ENCODE measurements at places on chromosomes 6 and 20.

GRCh38 chr6:111706841-111707391 is 101.2 kb upstream of the TRAF3IP2 start:
- no peak for DNase-seq

DNA sequence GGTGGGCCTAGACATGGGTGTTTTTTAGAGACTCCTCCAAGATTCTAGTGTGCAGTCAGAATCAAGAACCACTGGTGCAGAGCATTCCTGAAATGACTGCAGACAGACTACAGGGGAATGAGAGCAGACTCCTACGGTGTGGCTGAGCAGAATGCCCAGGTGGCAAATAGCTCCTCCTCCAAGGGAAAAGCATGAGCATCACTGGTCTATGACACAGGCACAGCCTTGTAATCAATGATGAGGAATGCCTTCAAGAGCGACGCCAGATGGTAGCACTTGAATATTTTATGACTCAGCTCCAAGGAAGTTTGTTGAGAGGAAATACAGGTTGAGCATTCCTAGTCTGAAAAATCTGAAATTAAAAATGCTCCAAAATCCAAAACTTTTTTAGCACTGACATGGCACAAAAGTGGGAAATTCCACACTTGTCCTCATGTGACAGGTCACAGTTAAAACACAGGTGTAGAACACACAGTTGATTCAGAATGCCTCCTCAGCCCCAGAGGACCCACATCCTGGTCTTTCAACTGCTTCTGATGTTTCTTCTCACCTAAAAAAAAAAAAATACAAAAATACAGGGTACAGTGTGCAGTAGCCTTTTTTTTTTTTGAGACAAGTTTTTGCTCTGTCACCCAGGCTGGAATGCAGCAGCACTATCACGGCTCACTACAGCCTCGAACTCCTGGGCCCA is 10.6 kb upstream of the FAM8A1 start:
- DNase-seq, result no peak

DNA sequence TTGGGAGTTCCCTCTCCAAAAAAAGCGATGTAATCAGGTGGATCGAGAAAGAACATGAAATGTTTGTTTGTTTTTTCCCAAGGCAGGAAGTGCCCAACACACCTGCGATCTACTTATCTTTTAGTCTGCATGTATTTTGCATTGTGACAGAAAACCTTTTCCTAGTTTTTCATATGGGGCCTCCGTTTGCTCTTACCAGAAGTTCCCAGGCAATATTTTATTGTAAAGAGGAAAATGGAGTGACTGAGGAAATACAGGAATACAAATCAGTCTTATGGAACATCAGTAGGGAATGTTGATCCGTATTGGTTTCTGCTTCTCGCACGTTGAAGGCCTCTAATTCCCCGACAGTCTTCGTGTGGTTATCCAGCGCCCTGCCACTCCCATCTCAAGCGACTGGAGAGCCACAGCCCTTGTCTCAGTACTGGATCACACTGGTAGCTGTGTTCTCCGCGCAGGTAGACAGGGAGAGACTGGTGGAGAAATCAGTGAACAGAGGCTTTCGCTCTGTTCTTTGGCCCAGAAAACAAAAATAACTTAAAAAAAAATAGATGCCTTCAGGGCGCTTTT is 107.4 kb downstream of the TRIM27 start:
- no peak for DNase-seq

- no peak for DNase-seq
Observed at GRCh38 chr20:36775196-36775595, 1.6 kb upstream of the DSN1 start.

- peak; percentile 84 for DNase-seq
Observed at GRCh38 chr20:37230200-37230599, 31.4 kb downstream of the GHRH start.

DNA sequence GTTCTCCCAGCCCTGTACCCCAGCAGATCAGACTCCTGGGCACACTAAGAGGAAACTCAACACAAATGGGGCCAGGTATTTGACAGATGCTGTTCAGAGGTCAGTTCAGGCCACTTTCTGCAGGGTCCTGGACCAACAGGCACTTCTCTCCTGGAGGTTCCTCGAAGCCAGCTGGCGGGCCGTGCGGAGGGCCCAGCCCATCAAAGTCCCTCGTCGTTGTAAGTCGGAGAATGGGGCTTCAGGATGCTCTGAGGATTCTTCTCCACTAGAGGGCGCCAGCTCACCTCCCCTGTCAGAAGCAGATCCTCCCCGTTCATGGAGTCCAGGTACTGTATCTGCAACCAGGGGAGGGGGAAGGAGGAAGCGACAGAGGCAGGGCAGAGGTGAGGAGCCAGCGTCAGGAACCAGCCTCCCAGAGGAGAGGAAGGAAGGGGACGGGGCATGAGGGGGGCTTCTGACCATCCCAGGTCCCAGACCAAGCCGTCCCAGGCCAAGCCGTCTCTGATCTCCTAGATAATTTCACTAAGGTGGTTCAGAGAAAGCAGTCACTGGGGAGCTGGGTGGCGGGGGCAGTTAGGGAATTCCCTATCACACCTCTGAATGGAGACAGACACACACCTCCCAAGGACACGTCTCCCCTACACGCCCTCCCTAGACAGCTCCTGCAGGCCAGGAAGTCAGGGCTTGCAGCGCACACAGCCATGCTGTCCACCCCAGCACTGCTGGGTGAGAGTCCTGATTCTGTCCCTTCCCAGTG is 11.7 kb upstream of the FAM83C start:
- peak; percentile 83 for DNase-seq

DNA sequence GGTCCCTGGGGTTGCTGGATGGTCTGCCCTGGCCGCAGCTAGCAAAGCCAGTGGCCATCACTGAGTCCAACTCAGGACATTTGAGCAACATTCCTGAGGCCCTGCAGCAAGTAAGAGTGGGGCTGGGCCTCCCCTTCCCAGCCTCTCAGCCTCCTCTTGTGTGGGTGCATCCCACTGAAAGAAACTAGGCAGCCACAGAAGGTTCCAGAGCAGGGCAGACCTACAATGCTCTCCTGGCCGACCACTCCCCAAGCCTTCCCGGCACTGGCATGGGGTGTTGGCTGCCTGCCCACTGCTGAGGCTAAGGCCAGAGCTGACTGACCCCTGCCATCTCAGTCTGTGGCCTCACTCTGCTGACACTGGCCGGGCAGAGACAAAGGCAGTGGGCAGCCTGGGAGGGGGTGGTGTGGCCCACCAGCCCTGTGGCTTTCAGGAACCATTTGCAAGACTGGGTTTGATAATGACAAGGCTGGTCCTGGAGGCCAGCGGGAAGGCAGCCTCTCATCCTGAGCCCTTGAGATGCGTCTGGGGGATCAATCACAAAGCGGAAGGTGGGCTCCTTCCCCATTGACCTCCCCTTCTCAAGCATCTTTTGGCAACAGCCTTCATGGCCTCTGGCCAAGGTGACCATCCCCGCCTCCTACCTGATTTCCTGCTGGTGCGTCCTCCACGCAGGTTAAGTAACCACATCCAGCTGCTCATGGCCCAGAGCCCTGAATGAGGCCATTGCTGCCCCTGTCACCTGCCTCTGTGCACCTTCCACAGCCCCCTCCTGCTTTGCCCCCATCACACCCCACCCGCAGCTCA is 9.6 kb downstream of the DLGAP4 start:
- no peak for DNase-seq

DNA sequence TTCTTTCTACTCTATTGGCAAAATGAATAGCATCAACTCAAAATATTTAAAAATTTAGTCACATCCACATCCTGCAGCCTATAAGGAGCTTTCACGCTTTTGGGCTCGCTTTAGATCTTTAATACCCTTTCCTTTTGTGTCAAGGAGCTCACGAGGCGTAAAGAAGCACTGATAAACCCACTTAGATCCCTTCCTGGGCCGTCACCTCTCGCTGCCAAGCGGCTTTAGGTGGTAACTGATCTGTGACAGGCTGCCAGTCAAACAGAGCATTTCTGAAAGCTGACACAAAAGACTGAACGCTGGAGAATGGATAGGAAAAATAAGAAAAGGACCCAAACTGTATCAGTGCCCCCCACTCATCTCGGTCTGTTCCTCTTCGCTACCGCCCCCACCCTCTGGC is 385.7 kb upstream of the MMS22L start:
- no peak for DNase-seq

GRCh38 chr6:44540881-44541280 is 153.4 kb downstream of the CDC5L start:
- DNase-seq, result no peak

GRCh38 chr6:98358173-98358572 is 476.2 kb upstream of the POU3F2 start:
- no peak for DNase-seq

DNA sequence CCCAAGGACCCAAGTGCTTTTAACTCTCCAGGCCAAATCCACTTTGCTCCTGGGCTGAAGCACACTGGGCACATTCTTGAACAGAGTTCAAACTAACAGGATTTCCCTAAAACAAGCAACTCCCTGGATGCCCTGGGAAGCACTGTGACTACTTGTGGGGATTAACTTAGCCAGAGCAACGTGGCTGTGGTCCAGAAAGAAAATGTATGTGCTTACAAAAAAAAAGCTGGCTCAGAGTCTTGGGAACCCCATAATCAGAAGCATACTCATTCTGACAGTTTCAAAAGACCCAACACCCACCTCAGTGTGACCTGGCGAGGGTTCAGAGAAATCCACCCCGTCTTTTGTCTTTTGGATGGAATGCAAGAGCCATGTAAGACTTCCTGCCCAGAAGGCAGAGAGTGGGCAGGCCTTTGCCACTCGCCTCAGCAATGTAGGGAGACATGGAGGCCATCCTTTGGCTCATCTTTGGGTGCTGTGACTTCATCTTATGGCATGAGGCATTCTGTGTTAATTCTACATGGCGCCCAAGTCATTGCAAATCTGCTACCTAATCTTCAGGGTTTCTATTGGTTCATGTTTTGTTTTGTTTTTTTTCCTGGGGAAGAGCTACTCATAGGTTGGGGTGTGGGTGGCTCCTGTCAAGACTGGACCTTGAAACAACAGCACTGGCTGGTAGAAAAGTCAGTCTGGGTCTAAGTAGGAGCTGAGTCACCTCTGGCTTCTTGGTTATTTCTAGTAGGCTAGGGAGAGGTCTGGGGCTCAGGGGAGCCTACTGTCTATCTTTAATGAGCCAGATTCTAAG is 248.6 kb upstream of the SUPT3H start:
- DNase-seq, result no peak

- DNase-seq, result no peak
Observed at GRCh38 chr6:14265049-14266021, 147.8 kb downstream of the CD83 start.

- no peak for DNase-seq
Observed at GRCh38 chr6:45630801-45631200, 253.1 kb upstream of the SUPT3H start.

GRCh38 chr6:33071569-33071968 is 1.9 kb downstream of the HLA-DPA1 start:
- DNase-seq, result no peak

DNA sequence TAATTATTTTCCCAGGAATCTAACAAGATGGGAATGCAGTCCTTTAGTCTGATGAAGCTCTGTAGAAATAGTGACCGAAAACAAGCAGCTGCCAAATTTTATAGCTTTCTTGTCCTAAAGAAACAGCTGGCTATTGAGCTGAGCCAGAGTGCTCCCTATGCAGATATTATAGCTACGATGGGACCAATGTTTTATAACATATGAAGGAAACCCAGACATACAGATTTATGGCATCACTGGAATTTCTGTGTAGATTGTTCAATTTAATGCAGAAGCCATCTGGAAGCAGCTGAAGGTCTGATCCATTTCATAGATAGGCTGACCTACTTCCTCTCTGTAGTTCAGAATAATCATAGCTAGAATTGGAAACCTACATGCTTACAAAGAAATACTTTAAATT is 11.8 kb upstream of the SNPH start:
- DNase-seq, result no peak

GRCh38 chr6:169982461-169983386 is 231.3 kb downstream of the ERMARD start:
- no peak for DNase-seq

Measured in NCI-H1105 (cell line).